Thyroid gland (tissue), 4 donors: ENCODE measurements at places on chromosomes 5 and 9. TPM values are rescaled to one million over a fixed set of nuclear protein-coding genes. Genes with fewer than 3 reads are reported as not detected.

- no peak overlapping the region for H3K27ac ChIP-seq
- H3K27me3 ChIP-seq = no peaks in the 10 kb centered on the region
- no peaks in the 10 kb centered on the region for H3K4me1 ChIP-seq
- H3K36me3 ChIP-seq = no peaks in the 10 kb centered on the region
These were observed 20.8 kb downstream of the MFAP3 start for GRCh38 chr5:154059583-154059982.

DNA sequence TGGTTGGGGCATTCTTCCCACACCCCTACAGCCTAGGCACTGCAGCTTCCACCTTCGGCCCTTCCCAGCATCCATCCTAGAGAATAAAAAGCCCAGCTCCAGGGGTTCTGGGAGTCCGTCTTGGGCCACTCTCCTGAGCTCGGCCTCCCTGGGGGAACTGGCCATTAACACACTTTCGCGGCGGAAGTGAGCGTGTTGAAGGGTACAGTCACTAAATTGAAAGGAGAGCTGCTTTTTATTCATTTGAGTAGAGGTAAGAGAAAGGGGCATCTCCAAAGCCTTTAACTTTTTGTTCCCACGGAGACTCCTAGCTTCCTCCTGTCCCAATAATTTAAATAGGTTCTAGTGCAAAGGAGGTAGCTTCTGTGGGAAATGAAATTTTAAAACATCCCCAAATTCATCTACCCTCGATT, 31.0 kb upstream of the NFIB start:
- peaks cover 8% of the 10 kb centered on the region for H3K27me3 ChIP-seq
- DNase-seq = no peak
- no peak overlapping the region for H3K4me3 ChIP-seq
- H3K4me1 ChIP-seq = peaks cover 41% of the 10 kb centered on the region

DNA sequence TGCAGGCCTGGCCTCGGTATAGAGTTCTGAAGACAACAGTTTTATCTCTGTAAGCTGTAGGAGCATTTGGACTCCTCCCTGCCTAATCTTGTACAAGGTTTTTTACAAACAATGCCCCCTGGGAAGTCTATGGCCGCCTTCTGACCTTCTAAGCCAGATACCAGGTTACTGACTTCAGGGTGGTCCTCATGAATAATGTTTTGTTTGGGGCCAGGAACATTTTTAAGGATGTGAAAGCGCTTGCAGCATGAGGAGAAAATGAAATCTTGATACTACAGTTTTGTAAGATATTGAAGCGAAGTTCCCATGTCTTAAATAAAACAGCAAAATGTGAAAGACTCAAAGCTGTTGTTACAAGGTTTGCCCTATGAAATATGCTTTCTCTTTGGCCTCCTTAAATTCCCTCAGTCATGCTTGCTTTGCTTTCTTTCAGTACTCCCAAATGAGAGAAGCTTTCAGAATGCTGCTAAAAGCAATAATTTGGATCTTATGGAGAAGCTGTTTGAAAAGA, 5.2 kb downstream of the ANKDD1B start:
- no peaks in the 10 kb centered on the region for H3K27me3 ChIP-seq
- no peak overlapping the region for H3K4me3 ChIP-seq
- H3K36me3 ChIP-seq = no peaks in the 10 kb centered on the region
- peaks cover 10% of the 10 kb centered on the region for H3K4me1 ChIP-seq
- no peak overlapping the region for H3K27ac ChIP-seq

- no peaks in the 10 kb centered on the region for H3K27me3 ChIP-seq
- H3K36me3 ChIP-seq = no peaks in the 10 kb centered on the region
- no peak for DNase-seq
- H3K4me3 ChIP-seq = no peak overlapping the region
- no peaks in the 10 kb centered on the region for H3K4me1 ChIP-seq
These were observed 29.1 kb upstream of the KCNIP1 start for GRCh38 chr5:170474489-170475274.

- DNase-seq = no peak
- no peaks in the 10 kb centered on the region for H3K4me1 ChIP-seq
- no peaks in the 10 kb centered on the region for H3K36me3 ChIP-seq
- no peak overlapping the region for H3K27ac ChIP-seq
- no peaks in the 10 kb centered on the region for H3K27me3 ChIP-seq
- H3K4me3 ChIP-seq = no peak overlapping the region
These were observed 25.1 kb upstream of the SHISAL2B start for GRCh38 chr5:64665243-64665642.

DNA sequence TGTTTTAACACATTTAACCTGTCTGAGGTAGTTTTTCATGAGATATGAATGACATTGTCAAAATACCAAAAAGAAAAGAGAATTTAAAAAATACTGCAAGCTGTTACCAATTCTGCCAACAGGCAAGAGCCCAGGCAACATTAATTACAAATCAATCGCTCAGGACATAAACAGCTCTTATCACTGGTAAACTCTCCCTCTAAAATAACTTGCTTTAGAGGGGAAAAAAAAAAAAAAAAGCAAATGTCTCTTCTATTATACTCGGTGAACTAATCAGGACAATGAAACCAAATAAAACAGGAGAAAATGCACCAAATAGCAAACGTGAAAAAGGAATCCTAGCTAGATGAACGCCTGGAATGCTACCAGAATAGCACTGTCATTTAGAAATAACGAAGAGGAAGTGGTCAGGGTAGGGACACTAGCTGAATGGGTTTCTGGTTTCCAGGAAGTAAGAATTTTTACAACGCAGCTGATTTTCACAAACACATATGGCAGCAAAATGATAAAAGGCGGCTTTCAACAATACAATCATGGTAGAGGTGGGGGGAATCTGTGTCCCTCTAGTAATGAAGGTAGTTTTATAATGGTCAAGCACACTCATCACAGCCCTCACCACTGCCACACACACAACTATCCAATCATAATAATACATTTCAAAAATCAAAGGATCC, 94.9 kb downstream of the DENND1A start:
- no peak overlapping the region for H3K27ac ChIP-seq
- no peaks in the 10 kb centered on the region for H3K36me3 ChIP-seq

DNA sequence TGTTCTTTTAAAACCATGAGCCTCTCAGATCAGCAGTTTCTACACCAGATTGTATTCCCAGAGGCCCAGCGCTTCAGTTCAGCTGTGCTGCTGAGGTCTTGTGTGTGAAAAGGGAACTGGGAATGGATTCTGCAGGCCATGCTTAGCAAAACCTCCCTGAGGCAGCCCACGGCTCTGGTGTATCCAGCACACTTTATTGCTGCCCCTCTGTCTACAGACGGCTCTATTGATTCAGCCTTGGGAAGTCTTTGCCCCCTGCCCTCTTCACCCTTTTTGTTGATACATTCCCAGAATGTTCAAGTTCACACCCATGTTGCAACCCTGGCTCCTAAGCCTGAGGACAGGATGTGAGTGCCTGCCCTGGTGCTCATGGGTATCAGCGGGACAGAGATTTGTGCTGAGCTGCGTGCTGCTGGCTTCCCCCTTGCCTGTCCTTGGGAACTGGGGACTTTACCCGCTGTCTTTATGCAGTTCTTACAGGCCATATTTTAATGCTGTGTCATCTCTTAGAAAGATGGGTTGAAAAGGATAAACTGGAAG, 37.3 kb downstream of the ARHGAP26 start:
- no peaks in the 10 kb centered on the region for H3K27me3 ChIP-seq
- peak overlapping the region; percentile 21 for H3K27ac ChIP-seq
- H3K36me3 ChIP-seq = no peaks in the 10 kb centered on the region
- DNase-seq = no peak
- H3K4me3 ChIP-seq = no peak overlapping the region
- peaks cover 6% of the 10 kb centered on the region for H3K4me1 ChIP-seq

- no peak for DNase-seq
- no peaks in the 10 kb centered on the region for H3K27me3 ChIP-seq
- H3K36me3 ChIP-seq = no peaks in the 10 kb centered on the region
- no peak overlapping the region for H3K4me3 ChIP-seq
- no peak overlapping the region for H3K27ac ChIP-seq
- H3K4me1 ChIP-seq = no peaks in the 10 kb centered on the region
These were observed 13.6 kb upstream of the CEP72 start for GRCh38 chr5:598564-598890.

GRCh38 chr5:74639807-74640449, 600 bp downstream of the ENC1 start:
- no peaks in the 10 kb centered on the region for H3K27me3 ChIP-seq
- no peaks in the 10 kb centered on the region for H3K36me3 ChIP-seq

The KCNIP1 gene
- total RNA-seq = 0.54 TPM

The CATSPER3 gene
- total RNA-seq = not detected

The TMEM252 gene
- total RNA-seq = not detected
